Umbilical cord (tissue), 2 donors: ENCODE measurements at places on chromosomes 6 and 20.

DNA sequence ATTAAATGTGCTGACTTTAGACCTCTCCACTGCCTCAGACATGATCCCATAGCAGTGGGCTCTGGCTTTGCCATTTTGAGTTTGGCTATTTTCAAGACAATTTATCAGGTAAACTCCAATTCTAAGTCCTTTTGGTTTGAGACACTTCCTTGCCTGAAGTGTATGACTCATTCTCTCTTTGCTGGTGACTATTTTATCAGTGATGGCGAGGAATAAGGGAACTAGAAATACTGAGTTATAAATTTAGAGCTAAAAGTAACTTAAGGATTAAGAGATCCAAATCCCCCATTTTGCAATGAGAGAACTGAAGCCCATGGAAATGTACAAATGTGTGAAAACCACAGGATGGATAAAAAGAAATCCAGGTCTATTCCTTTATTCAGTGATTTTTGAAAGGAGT, 30.9 kb upstream of the CD83 start:
- no peak for DNase-seq

- no peak for DNase-seq
Measured at GRCh38 chr6:41741625-41742490, 5.3 kb downstream of the PGC start.

DNA sequence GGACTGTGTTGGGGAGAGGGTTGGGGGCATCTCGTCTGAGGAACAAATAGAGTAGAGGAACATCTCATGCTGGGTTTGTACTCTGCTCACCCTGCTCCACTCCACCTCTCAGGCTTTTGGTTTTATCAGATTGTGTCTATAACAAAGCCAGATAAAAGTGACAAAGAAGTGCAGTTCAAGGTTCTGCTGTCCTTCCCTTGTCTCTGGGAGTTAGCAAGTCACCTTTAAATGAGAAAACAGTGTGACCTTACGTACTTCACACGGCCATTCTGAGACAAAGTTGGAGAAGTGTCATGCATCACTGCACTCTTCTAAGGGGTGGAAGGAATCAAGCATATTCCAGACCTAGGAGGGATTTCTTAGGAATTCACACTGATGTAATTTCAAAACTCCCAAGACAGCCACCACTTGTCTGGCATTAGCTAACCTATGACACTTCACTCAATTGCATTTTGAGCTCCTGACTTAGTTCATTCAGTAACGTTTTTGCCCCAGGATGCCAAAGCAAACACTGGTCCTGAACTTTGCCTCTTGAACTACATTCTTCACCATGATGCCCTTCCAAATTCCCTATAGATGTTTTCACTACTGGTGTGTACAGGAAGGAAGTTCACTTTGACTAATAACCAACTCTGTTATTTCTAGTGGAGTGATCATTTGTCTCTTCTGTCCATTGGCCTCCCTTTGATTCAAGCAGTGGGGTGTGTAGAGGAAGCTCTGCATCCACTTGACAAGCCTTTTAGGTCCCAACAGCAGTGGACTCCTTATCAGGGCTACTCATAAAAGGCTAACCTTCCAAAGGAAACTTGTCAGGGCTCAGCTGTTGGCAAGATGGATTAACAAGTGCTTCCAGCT, 647.6 kb upstream of the FLRT3 start:
- DNase-seq = peak; percentile 32

DNA sequence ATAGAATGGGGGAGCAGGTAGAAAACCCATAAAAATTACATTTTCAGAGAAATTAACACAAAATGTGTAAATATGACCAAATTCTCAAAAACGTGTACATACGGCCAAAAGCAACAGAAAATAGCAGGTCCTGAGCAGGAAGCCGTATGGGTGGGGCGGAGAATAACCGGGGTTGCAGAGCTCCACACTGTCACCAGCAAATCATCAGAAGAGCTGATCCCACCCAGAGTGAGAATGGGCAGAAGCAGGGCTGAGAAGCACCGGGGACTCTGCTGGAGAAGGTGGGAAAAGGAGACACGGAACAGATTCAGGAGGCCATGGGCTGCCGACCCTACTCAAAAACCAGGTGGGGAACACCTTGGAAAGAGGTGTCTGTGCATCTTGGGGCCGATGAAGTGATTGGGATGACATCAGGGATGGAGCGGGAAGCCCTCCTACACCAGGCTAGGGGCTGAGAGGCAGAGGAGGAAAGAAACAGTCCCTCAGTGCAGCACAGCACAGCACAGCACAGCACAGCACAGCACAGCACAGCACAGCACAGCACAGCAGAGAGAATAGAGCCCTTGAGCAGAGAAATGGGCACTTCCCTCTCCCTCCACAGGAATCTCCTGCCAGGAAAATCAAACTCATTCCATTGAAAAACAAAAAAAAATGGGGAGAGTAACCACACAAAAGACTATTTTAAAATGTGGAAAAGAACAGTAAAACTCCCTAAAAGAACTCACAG, 22.3 kb downstream of the STX7 start:
- DNase-seq = no peak

- no peak for DNase-seq
Measured at GRCh38 chr6:28135393-28135792, 6.3 kb upstream of the ZKSCAN8 start.

GRCh38 chr6:157045831-157046454, 268.8 kb downstream of the ARID1B start:
- peak; percentile 45 for DNase-seq

- DNase-seq = no peak
Measured at GRCh38 chr6:87541744-87542143, 48.0 kb downstream of the RARS2 start.

- no peak for DNase-seq
Measured at GRCh38 chr20:8571611-8572010, 439.5 kb downstream of the PLCB1 start.

DNA sequence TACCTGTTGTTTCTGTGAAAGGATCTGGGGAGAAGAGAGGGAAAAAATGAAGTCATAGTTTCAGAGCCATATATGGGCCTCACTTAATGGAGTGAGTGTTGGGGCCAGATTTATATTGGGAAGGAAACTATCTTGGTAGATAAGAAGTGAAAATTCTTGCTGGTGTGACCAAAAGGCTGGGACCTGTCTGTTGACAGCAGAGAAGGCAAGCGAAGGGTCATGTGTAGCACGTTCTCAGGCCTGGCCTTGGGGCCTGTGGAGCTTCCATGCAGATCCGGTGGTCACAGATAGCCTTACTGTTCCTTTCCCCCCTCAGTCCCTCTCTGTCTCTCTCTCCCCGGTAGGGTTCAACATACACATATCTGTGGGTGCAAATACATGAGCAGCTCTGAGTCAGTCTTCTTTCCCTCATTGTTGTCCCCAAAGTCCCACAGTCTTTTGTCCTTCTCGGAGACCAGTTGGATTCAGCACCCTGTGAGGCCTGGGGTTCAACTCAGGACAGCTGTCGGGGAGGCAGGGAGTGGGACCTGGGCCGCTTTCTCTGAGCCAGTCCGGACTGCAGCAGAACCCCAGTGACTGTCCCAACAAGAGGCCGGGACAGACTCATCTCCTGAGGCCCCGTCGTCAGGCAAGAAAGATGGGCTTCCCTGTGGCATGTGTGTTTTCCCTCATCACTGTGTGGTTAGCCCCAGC, 34.6 kb downstream of the PPP1R14C start:
- DNase-seq = no peak

DNA sequence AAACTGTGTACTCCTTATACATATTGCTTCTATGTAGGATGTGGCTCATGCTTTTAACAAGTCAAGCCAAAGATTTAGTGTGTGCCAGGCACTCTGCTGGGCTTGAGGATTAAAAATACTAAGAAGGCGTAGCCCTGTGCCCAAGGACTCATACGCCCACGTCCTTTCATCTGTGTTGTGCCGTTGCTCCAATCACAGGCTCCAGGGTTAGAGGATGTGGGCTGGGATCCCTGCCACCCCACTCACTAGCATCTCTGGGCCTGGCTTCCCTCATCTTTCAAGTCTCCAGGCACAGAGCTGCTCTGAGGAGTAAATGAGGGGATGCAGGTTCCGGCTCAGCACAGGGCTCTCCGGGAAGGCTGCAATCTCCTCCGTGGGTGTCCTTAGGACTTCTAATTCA, 214.2 kb downstream of the SYNDIG1 start:
- DNase-seq = no peak

- no peak for DNase-seq
Measured at GRCh38 chr20:49230021-49230420, 10.8 kb downstream of the DDX27 start.

DNA sequence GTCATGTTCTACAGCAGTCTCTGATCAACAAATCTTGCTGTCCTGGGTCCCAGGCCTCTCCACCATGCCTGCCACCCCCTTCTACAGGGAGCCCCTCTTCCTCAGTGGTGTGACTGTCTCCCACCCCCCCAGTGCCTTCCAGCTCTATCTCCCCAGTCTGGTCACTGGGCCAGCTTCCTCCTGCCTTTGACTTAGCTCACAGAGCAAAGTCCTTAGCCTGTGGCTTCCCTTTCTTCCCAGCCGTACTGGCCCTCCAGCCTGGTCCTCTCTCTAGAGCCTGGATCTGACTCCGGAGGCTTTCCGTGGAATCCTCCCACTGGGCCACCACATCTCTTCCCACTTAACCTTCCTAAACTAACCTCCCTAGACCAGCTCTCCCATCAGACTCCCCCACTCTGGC, 17.0 kb downstream of the MAPK13 start:
- DNase-seq = no peak

- no peak for DNase-seq
Measured at GRCh38 chr6:1756472-1757129, 146.9 kb downstream of the FOXC1 start.
